RPMI7951 (cell line): ENCODE measurements at places on chromosomes 2 and 18.
A peak's percentile ranks its signal among the peaks of the same experiment; 100 is the strongest.

GRCh38 chr18:77520767-77521166 lies 271.1 kb downstream of the GALR1 start:
- no peak for DNase-seq

DNA sequence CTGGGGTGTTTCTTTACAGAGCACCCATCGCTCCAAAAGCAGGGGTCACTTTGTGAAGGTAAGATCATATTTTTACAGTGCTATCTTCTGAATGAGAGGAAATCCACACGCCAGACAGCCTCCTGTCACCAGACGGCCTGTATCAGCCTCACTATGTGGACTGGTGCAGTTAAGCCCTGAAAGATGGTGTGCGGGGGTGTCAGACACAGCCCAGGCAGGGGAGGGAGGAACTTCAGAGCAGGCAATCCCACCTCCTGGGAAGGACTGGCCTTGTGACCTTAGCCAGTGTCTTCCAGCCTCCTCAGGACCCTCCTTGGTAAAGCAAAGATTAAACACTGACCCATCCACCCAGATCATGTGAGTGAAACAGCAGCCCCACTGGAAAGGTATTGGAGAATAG lies 249.4 kb upstream of the CTAGE1 start:
- no peak for DNase-seq

DNA sequence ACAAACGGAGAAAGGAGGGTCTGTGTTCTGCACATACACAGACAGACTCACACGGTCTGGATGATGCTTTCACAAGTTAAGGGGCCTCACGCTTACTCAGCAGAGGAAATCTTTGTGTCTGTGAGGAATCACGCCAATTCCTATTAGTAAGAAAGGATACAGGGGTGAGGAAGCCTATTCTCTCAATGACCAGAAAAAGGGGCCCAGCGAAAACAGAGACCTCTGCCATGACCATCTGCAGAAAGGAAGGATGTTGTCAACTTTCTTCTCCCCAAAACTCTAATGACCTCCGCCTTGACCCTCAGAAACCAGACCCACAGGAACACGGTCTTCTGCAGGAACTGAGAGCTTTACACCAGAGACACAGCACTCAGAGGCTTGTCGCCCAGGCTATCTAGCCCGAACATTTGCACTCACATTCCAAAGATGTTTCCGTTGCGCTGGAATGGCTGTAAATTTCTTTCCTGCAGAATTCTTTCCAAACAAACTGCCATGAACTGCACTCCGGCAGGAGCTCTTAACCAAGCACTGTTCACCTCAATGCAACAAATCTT lies 186.3 kb downstream of the TCF4 start:
- DNase-seq: peak; percentile 76

DNA sequence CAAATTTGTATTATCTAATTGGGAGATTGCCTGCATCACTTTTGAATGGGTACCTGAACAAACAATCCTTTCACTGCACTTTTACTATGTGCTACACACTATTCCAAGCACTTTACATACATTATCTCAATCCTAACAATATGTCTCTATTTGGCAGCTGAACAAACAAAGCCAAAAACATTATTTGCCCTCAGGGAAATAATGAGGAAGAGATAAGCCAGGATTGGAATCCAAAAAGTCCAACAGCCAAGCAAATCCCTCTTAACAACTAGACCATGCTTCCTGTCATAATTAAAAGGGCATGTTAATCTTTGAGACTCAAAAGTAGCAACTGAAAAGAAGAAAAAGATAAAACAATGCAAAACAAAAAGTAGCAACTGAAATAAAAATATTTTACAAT lies 32.1 kb downstream of the RPRD1A start:
- peak; percentile 88 for DNase-seq

- DNase-seq: no peak
These were observed 90.7 kb downstream of the NRP2 start for GRCh38 chr2:205772983-205773382.

DNA sequence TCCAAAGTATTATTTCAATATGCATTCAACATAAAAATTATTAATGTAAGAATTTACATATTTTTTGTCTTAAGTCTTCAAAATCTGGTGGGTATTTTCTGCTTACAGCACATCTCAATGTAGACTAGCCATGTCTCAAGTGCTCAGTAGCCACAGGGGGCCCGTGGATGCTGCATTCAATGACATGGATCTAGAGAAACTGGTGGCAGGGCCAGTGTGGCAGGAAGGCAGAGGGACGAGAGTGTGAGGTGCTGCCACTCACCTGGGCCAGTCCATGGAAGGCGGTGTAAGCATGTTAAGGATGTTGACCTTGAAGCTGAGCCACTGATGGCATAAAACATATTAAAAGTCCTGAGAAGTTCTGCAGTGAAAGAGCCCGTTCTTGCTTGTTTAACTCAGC lies 6.2 kb upstream of the LIPG start:
- DNase-seq: no peak

DNA sequence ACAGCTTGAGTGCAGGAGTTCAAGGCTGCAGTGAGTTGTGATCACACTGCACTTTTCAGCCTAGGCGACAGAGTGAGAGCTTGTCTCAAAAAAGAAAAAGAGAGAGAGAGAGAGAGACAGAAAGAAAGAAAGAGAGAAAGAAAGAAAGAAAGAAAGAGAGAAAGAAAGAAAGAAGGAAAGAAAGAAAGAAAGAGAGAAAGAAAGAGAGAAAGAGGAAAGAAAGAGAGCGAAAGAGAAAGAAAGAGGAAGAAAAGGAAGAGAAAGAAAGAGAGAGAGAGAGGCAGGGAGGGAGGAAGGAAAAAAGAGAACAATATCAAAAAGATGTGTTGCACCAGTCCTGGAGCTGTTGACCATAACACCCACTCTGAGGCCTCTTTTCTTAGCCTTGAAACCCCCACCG lies 89.8 kb upstream of the MBOAT2 start:
- no peak for DNase-seq

GRCh38 chr2:106943468-106944200 lies 57.7 kb upstream of the ST6GAL2 start:
- no peak for DNase-seq

GRCh38 chr2:127185705-127186104 lies 34.4 kb downstream of the CYP27C1 start:
- DNase-seq: no peak

DNA sequence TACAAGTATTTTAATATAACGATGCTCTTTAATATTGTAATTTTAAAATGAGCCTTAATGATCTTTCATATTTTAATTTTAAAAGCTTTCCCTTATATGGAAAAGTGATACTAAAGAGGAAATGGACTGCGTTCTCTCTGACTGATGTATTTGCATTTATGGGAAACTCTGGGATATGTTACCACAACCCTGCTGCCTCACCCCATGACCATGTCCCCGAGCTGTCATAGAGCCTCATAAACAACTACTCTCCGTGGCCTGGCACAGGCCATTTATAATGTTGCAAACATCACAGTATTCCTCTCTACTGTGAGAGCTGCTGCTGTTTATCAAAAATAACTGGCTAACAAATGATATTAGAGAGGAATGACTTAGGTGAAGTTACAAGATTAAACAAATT lies 75.8 kb upstream of the SEC11C start:
- no peak for DNase-seq

GRCh38 chr18:48108136-48108535 lies 177.7 kb upstream of the SMAD2 start:
- no peak for DNase-seq

GRCh38 chr2:20625491-20626391 lies 25.2 kb downstream of the HS1BP3 start:
- no peak for DNase-seq

- no peak for DNase-seq
These were observed 272.3 kb downstream of the RAD51AP2 start for GRCh38 chr2:17245906-17246305.

- no peak for DNase-seq
These were observed 141.0 kb downstream of the NR4A2 start for GRCh38 chr2:156191527-156191926.

DNA sequence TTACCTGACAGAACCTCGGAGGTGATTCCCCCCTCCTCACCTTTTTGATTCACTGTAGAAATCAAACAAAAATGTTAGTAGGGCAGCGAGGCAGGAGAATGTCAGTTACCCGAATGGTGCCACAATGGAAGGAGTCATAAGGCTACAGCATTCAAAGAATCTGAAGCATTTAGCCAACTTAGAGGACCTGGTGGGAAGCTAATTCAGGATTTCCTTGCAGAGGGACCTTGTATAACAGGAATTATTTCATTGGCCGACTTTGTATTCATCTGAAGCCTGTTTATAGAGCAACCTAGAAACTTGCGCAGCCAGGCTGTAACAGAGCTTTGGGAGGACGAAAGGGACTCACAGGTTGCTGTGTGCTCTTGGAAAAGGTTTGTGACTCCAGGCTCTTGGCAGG lies 129.1 kb upstream of the MMADHC start:
- DNase-seq: no peak

DNA sequence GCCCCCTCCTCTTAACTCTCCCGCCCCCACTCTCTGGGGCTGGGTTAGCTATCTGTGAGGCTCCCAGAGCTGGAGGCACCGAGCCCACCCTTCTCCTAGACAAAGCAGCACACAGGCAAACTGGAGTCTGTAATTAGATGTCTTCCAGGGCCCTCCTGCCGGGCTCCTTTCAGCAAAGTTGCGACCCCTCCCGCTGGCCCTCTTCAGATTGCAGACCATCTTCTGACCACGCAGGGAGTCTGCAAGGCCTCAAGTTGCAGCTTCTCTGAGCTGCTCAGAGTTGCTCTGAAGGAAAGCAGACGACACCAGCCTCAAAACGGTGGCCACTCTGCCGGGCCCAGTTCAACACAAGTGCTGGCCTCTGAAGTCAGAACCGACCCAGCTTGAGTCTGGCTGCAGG lies 228.4 kb upstream of the COPS8 start:
- DNase-seq: no peak

GRCh38 chr2:96153291-96153713 lies 8.1 kb upstream of the DUSP2 start:
- no peak for DNase-seq

- no peak for DNase-seq
These were observed 104.5 kb upstream of the CCDC150 start for GRCh38 chr2:196535061-196535460.

DNA sequence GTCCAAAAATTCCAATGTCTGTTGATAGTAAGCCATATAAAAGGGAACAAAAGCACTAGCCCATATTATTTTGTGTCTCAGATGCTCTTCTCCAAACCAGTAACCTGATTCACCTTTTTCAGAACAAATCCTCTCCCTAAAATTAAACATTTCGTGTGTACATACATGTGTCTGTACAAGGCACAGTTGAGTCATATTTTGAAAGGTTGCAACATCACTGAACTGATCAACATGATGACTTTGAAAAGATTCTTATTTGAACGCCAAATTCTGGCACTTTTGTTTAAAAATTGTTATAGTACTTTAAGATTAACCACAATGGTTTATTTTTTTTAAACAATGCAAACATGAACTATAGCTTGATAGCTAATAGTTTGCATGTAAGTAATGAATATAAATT lies 102.5 kb downstream of the RIT2 start:
- DNase-seq: no peak

DNA sequence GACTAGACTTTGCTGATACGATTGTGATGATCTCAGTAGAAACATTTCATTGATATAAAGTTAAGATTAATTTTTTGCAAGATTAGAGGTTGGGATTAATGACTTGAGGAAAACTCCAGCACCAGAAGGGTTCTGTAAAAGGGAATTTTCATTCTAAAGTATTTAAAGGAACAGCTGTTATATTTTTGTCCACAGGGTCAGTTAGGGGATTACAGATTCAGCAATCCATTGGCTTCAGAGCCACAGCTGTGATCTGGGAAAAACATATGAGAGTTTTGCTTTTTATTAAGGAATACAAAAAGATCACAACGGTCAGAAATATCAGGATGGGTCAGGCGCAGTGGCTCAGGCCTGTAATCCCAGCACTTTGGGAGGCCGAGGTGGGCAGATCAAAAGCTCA lies 19.6 kb upstream of the REV1 start:
- no peak for DNase-seq

GRCh38 chr2:66432801-66433694 lies 1.9 kb upstream of the MEIS1 start:
- peak; percentile 95 for DNase-seq

GRCh38 chr18:10580215-10580614 lies 54.4 kb downstream of the NAPG start:
- no peak for DNase-seq

- no peak for DNase-seq
These were observed 45.8 kb downstream of the DNAJC10 start for GRCh38 chr2:182761903-182762302.

DNA sequence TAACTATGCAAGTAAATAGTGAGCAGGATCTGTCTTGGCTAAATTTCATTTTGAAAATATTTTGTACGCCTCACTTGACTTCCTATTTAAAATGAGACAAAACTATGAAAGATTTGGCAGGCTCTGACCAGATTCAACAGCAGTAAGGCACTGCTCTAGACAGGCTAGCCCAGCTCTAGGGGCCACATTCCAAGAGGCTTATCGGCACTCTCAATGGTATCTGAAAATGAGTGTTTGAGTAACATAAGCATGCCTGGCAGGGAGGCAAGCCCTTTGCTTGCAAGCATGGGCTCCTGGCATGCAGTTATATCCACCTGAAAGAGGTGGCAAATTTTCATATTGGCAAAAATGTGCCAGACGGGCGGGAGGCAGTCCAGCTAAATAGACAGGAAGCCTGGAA lies 10.5 kb downstream of the CAPN13 start:
- DNase-seq: no peak

DNA sequence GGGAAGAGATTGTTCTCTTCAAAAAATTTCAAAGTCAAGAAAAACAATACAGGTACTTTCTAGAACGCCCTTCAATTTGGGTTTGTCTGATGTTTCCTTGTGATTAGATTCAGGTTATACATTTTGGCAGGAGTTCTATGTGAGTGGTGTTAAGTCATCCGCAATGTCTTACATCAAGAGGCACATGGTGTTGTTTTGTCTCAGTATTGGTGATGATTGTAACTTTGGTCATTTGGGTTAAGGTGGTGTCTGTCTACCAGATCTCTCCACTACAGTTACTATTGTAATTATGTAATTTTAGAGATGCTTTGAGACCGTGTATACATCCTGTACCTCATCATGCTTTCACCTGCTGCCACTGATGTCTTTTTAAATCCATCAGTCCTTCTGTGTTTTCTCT lies 60.3 kb downstream of the TET3 start:
- DNase-seq: no peak

- no peak for DNase-seq
These were observed 19.7 kb downstream of the CABLES1 start for GRCh38 chr18:23154823-23155500.

DNA sequence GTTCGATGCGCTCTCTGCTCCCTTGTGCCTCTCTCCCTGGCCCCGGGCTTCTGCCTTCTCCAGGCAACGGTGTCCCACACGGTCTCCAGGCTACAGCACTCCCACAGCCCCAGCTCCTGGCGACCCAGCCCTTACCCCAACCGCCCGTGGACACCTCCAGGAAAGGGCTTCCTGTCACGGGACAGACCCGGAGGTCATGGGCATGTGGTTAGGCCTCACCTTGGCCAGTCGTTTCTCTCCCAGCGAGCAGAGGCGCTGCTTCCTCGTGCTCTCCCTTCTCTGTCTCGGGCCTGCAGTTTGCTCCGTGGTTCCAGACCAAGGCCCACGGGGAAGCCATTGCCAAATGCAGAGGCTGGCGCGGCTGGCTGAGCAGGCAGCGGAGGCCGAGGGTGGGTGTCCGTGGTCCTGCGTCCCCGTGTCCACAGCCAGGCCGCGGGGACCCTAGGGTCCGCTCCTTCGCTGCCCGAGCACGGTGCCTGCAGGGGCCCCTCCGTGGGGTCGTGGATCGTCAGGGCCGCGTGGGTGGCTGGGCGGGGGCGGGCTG lies 61.0 kb upstream of the IL1RL1 start:
- DNase-seq: no peak
